ENCODE measurements at places on chromosomes 16 and 17.
A peak's percentile ranks its signal among the peaks of the same experiment; 100 is the strongest.

DNA sequence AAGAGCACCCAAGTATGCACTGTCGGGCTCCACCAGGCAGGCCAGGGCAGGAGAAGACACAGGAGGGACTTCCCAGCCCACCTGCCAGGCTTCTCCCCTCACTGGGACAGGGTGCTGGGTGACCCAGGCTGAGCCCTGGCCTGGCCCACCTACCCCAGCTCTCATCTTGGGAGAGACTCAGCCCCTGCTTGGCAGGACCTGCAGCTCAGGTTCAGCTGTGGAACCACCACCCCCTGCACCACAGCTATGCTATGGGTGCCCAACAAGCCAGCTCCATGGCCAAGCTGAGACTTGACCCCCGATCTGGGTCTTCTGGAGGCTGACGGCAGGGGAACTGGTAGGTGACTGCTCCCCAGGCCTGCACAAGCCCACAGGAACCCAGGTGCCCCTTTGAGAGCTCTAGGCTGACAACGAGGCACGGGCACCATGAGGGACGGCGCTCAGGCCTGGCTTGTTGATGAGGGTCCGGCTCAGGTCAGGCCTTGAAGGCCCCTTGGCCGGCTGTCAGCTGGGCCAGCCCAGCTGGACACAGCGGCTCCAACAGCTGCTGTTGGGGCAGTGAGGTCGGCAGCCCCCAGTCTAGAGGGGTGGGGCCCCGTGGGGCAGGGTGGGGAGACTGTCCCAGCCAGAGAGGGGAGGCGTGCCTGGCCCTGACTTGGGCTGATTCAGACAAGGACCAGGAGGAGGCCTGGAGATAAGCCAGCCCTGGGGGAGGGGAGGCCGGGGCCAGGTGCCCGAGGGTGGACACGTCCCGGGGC, 4.6 kb downstream of the RPUSD1 start:
- no peaks in the 10 kb centered on the region for H3K36me3 ChIP-seq
- H3K4me1 ChIP-seq, result peaks cover 16% of the 10 kb centered on the region
- no peak for DNase-seq
- no peaks in the 10 kb centered on the region for H3K27me3 ChIP-seq

DNA sequence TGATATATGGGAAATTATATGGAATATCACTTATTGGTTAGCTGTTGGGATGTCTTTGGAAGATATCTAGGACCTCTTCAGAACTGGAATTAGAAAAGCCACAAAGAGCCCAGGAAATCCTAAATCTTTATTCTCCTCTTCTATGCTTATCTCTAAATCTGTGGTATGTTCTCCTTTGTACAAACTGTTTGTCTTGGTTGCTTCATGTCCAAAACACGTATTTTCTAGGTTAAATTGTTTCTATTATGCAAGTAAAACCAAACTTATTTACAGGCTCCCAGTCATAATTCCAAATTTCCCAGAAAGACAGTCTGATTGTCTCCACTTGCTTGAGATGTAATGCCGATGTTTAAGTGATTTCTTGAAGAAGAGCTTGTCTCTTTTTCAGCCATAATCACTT, 650.9 kb downstream of the CDH11 start:
- no peaks in the 10 kb centered on the region for H3K27me3 ChIP-seq
- no peaks in the 10 kb centered on the region for H3K36me3 ChIP-seq
- no peaks in the 10 kb centered on the region for H3K4me1 ChIP-seq

- DNase-seq, result no peak
- H3K4me3 ChIP-seq, result no peak within 1 kb of the TSS
- no peak within 1 kb of the TSS for H3K27ac ChIP-seq
- H3K36me3 ChIP-seq, result no peaks in the 10 kb centered on the region
These were observed at the start of gene SLC5A10 for GRCh38 chr17:18951941-18952842. SLC5A10 (plus strand) TSS chr17:18952165; CDS start chr17:18952206, 41 bp downstream.

DNA sequence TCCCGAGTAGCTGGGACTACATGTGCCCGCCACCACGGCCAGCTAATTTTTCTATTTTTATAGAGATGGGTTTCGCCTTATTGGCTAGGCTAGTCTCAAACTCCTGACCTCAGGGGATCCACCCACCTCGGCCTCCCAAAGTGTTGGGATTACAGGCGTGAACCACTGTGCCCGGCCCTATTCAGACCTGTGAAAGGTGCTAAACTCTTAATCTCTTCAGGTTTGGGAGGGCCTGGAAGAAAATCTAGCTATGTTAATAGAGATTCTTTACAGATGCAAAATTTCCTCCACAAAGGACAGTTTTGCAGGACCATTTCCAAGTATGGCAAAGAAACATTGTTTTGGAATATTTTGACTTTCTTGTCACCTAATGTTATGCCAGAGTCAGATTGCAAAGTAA, 3.1 kb upstream of the PLA2G15 start:
- DNase-seq, result no peak
- H3K4me1 ChIP-seq, result peaks cover 23% of the 10 kb centered on the region
- no peak overlapping the region for H3K4me3 ChIP-seq

DNA sequence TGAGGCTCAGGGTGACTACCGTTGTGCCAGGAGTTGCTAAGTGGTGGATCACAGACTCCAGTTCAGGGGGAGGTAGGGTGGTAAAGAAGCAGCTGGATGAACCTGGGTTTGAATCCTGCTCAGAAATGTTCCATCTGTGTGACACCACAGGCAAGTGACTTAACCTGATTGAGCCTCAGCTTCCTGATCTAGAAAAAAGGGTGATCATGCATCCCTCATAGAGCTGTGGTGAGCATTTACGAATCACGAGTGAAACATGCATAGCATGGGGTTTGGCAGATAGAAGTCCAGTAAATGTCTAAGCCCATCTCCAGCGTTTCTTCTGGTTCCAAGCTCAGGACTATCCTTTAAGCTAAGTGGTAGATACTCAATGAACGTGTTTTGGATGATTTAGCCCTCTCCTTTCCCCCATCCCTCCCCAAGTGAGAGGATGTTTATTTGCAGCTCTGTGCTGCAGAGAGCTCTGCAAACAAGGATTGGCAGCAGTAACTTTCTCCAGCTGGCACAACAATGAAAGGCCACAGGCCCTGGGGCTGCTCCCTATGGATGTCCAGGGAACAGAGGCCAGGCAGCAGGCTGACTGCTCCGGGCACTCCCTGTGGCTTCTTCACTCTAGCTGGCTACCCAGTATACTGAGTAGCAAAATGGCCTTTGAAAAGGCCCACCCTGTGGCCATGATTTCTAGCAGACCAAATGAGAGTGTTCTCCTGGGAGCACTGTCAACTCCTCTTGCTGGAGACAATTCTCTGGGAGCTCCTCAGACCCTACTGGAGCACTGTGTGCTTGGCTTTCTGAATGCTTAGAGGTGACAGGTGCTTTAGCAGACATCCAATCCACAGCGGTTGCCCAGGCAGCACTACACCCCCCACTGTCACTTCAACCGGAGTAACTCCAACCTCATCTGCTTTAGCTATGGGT, 21.3 kb downstream of the CA4 start:
- no peak for DNase-seq
- H3K27me3 ChIP-seq, result no peaks in the 10 kb centered on the region
- H3K27ac ChIP-seq, result no peak overlapping the region
- H3K4me3 ChIP-seq, result no peak overlapping the region
- no peaks in the 10 kb centered on the region for H3K4me1 ChIP-seq

GRCh38 chr16:87101903-87102302, 215.3 kb downstream of the C16orf95 start:
- no peaks in the 10 kb centered on the region for H3K27me3 ChIP-seq
- no peak overlapping the region for H3K27ac ChIP-seq
- no peaks in the 10 kb centered on the region for H3K36me3 ChIP-seq
- H3K4me3 ChIP-seq, result no peak overlapping the region
- no peaks in the 10 kb centered on the region for H3K4me1 ChIP-seq

- H3K27ac ChIP-seq, result no peak overlapping the region
- no peaks in the 10 kb centered on the region for H3K36me3 ChIP-seq
- no peaks in the 10 kb centered on the region for H3K4me1 ChIP-seq
- DNase-seq, result no peak
- H3K27me3 ChIP-seq, result no peaks in the 10 kb centered on the region
- no peak overlapping the region for H3K4me3 ChIP-seq
These were observed 24.8 kb upstream of the KDM6B start for GRCh38 chr17:7809086-7809790.

GRCh38 chr16:49312389-49312985, 30.8 kb upstream of the CBLN1 start:
- no peaks in the 10 kb centered on the region for H3K27me3 ChIP-seq
- DNase-seq, result no peak
- H3K4me1 ChIP-seq, result no peaks in the 10 kb centered on the region
- H3K4me3 ChIP-seq, result no peak overlapping the region
- H3K36me3 ChIP-seq, result no peaks in the 10 kb centered on the region

DNA sequence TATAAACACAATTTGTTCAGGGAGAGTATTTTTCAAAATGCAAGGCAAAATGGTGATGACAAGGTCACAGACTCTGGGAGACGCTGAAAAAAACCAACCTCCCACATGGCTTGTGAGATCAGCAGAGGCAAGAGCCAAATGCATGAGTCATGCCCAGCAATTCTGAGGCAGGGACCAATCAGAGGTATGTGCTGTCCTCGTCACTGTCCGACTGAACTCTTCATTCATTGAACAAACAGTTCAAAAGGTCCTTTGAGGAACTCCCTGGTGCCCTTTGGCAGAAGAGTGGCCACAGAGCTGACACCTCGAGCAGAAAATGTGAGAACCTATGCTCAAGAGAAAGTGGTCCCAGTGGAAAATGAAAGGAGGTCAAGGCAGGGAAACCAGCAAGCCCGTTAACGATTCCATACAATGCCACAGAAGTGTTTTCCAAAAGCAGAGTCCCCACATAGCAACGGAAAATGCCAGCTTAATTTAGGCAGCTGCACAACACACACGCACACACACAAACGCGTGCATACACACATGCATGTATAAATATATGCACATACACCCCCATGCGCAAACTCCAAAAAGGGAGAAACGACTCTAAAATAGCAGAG, 50.9 kb downstream of the CDH11 start:
- peaks cover 4% of the 10 kb centered on the region for H3K4me1 ChIP-seq
- DNase-seq, result peak; percentile 81
- no peaks in the 10 kb centered on the region for H3K27me3 ChIP-seq
- H3K36me3 ChIP-seq, result no peaks in the 10 kb centered on the region
- H3K27ac ChIP-seq, result no peak overlapping the region

DNA sequence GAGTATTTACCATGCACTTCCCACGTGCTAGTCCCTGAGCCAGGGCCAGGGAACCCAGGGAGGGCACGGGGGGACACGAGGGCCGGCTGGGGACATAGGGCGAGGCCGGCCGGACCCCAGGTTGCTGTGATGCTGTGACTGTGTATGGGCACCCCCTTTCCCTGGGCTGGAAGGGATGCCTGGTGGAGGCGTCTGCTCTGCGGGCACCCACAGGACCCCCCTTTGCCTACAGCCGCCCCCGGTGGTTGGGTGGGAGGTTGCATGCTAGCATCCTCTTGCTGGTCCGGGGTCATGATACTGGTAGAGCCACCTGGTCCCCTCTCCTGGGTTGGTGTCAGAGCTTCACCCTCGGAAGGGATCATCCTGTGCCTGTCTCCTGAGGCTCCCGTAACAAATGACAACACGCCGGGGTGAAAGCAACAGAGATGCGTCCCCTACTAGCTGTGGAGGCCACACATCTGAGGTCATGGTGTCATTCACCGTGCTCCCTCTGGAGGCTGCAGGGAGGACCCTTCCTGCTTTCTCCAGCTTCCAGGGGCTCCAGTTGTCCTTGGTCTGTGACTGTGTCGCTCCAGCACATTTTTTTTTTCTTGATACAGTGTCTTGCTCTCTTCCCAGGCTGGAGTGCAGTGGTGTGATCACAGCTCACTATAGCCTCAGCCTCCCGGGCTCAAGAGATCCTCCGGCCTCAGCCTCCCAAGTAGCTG, 3.1 kb upstream of the CIAO3 start:
- H3K27me3 ChIP-seq, result no peaks in the 10 kb centered on the region
- no peak overlapping the region for H3K27ac ChIP-seq
- H3K4me1 ChIP-seq, result peaks cover 14% of the 10 kb centered on the region
- no peak overlapping the region for H3K4me3 ChIP-seq

DNA sequence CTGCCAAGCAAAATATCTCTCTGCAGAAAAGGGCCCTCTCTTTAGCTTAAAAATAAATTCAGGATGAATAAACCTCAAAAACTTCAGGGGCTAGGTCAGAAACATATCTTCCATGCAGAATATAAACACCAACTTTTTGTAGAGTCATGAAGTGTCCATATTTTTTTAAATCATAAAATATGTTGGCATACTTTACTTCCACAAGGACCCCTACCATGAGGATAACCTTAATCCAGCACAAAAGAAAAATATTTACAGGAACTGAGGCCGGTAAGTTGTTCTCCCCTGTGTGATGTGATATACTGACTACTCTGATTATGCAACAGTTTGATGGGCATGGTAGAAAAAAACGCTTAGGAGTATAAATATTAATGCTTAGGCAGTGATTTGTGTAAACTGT, 264.8 kb upstream of the CDH11 start:
- no peak for DNase-seq
- no peak overlapping the region for H3K4me3 ChIP-seq
- no peak overlapping the region for H3K27ac ChIP-seq
- no peaks in the 10 kb centered on the region for H3K4me1 ChIP-seq
- H3K27me3 ChIP-seq, result no peaks in the 10 kb centered on the region

GRCh38 chr17:28045304-28045703, 2.8 kb downstream of the NLK start:
- no peaks in the 10 kb centered on the region for H3K36me3 ChIP-seq
- no peak for DNase-seq
- H3K27me3 ChIP-seq, result no peaks in the 10 kb centered on the region
- H3K4me3 ChIP-seq, result no peak overlapping the region
- H3K27ac ChIP-seq, result no peak overlapping the region

- no peak overlapping the region for H3K4me3 ChIP-seq
- H3K27me3 ChIP-seq, result no peaks in the 10 kb centered on the region
- no peak overlapping the region for H3K27ac ChIP-seq
- no peak for DNase-seq
These were observed 34.4 kb downstream of the PMFBP1 start for GRCh38 chr16:72137380-72138063.

GRCh38 chr17:44191369-44191768, 4.6 kb downstream of the TMUB2 start:
- peaks cover 7% of the 10 kb centered on the region for H3K4me1 ChIP-seq
- no peak overlapping the region for H3K4me3 ChIP-seq
- no peak overlapping the region for H3K27ac ChIP-seq
- DNase-seq, result no peak

- no peaks in the 10 kb centered on the region for H3K36me3 ChIP-seq
- no peak for DNase-seq
- no peak overlapping the region for H3K4me3 ChIP-seq
- H3K4me1 ChIP-seq, result no peaks in the 10 kb centered on the region
These were observed 130.5 kb downstream of the NPIPB5 start for GRCh38 chr16:22641131-22641628.

DNA sequence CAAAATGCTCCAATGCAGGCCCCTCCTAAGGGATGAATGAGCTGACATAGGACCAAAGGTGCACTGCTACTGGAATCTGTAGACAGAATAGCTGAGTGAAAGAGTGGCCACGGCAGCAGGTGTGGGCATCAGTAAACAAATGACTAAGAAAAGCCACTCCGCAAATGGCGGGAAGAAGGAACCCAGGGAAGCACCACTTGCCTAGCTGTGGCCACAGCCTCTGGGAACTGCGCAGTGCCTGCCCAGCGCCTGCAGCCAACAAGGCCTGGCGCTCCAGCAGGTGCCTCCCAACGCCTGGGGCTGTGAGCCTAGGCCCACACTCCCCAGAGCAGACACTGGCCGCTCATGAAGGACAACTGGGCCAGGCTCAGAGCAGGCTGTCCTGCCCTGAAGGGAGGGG, 11.8 kb downstream of the PEMT start:
- no peak overlapping the region for H3K4me3 ChIP-seq
- H3K36me3 ChIP-seq, result no peaks in the 10 kb centered on the region
- no peak for DNase-seq
- no peaks in the 10 kb centered on the region for H3K27me3 ChIP-seq
- H3K4me1 ChIP-seq, result peaks cover 34% of the 10 kb centered on the region
- no peak overlapping the region for H3K27ac ChIP-seq
